ENCODE measurements at places on chromosomes 11 and 22. TPM values are rescaled to one million over a fixed set of nuclear protein-coding genes. Genes with fewer than 3 reads are reported as not detected.

DNA sequence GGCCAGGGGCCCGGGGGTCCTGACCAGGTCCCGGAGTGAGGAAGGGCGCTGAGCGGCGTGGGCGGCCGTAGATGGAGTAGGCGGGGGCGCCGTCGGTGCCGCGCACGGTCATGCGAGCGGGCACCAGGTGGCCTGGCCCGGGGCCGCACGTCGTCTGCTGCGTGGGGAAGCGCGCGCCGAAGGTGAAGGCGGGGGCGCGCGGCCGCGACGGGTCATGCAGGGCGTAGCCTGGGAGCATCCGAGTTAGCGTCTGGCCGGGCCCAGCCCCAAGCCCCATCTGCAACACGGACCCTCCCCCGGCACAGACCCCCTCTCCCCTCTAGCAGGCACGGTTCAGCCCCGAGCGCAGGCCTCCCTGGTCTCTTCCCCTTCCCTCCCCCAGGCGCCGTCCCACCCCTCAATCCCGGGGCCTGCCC lies 1.7 kb upstream of the TYMP start:
- no peak for DNase-seq

- no peak for DNase-seq
Observed at GRCh38 chr11:80635178-80635577, 1194.3 kb upstream of the TENM4 start.

GRCh38 chr11:68146704-68147474 lies 25.7 kb upstream of the CHKA start:
- no peak for DNase-seq

DNA sequence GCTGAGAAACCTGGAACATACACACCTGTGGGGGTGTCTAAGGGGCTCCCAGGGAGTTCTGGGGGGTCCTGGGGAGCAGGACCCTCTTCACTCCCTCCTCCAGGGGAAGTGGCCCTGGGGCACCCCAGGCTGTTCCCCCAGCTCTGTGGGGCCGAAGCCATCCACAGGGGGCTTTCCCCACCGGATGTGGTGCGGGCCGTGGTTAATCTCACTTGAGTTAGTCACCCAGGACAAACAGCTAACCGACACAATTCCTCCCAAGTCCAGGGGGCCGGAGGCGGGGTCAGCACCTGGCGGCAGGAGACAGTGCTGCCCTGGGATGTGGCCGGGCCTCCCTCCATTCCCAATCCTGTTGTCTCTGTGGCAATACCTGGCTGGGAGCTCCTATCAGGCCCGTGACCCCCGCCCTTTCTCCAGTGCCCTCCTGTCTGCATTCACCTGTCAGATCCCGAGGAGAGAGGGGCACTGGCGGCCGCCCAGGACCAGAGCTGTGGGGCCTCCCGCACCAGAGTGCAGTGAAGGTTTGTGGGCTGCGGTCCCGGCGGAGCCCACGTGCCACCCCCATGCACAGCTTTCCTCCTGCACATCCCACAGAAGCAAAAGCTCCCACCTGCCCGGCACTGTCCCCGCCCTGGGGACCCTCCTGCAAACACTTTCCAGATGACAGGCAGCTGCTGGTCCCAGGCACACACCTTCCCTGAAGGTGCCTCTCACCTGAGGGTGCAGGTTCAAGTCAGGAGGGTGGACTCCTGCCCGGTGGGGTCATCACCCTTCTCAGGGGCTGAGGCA lies 5.2 kb upstream of the MUC5AC start:
- DNase-seq, result no peak

- no peak for DNase-seq
Observed at GRCh38 chr11:78189851-78190250, 1.1 kb downstream of the USP35 start.

DNA sequence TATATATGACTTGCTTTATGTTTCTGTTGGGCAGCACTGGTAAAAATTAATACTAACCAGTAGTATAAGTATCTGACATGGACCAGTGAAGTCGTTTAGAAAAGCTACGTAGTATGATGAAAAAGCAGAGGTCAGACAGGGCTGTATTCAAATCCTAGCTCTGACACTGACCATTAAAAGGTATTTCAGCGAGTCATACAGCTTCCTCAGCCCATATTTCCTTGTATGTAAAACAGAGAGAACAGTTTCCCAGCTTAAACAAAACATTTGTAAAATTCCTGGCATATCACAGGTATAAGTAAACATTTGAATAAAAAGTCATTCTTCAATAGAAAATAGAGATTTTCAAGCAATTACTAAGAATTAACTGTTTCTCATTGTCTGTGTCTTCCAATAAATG lies 4.2 kb downstream of the NOX4 start:
- DNase-seq, result no peak

- no peak for DNase-seq
Observed at GRCh38 chr11:92841719-92842118, 127.7 kb upstream of the MTNR1B start.

GRCh38 chr22:19504900-19505734 lies 19.1 kb downstream of the CLDN5 start:
- no peak for DNase-seq

DNA sequence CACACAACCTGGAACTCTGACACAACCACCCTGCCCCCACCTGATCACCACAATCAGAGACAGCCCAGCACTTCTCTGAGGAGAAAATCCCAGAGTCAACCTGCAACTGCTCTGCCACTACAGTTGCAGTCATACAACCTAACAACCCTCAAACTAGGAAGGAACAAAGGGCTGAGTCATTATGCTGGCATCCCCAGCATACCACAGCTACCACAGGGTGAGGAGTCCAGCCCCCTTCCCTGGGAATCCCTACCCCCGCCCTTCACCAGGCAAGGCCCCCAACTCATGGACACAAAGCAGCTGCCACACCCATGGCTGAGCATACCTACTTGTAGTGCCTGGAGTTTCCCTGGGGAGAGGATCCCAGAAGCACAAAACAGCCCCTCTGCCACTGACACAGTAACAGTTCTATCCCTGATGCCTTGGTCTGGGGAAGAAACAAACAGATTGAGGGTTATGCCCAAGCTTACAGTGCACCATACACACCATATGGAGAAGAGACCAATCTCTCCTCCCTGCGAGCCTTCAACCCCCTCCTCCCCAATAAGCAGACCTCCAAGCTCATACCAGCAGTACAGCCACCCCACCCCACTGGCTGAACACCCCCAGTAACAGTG lies 68.5 kb upstream of the C11orf58 start:
- DNase-seq, result no peak

- no peak for DNase-seq
Observed at GRCh38 chr11:37907436-37908218, 1309.6 kb upstream of the RAG2 start.

- no peak for DNase-seq
Observed at GRCh38 chr11:46616551-46617133, 385 bp downstream of the HARBI1 start.

DNA sequence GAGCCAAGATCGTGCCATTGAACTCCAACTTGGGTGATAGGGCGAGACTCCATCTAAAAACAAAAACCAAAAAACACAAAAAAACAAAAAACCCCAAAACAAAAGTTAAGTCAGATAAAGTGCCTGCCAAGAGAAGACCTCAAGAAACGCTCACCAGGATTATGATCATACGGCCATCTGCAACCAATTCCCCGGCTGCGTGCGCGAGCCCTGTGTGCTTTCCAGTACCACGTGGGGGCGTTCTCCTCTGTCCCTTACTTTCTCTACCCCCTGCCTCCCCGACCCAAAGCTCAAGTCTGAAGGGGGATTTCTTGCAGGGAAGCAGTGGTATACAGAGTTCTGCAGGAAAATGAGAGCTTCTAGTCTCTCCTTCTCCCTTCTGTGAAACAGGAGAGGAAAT lies 10.5 kb upstream of the RPS19BP1 start:
- DNase-seq, result no peak

- no peak for DNase-seq
Observed at GRCh38 chr11:66084821-66085475, 14.9 kb downstream of the PACS1 start.

- DNase-seq, result no peak
Observed at GRCh38 chr11:82732734-82733443, 775 bp downstream of the FAM181B start.

GRCh38 chr22:20436768-20437612 lies 635 bp downstream of the SCARF2 start:
- no peak for DNase-seq

The GDPD4 gene
- 0.13 TPM for polyA plus RNA-seq

The B4GALNT4 gene
- polyA plus RNA-seq, result 64.8 TPM

The PICALM gene
- polyA plus RNA-seq, result 288 TPM

The ADM2 gene
- 3.8 TPM for polyA plus RNA-seq

The POLR3H gene
- polyA plus RNA-seq, result 26.9 TPM

The GPHA2 gene
- 2.4 TPM for polyA plus RNA-seq
